ENCODE measurements at places on chromosomes 16 and 17.

DNA sequence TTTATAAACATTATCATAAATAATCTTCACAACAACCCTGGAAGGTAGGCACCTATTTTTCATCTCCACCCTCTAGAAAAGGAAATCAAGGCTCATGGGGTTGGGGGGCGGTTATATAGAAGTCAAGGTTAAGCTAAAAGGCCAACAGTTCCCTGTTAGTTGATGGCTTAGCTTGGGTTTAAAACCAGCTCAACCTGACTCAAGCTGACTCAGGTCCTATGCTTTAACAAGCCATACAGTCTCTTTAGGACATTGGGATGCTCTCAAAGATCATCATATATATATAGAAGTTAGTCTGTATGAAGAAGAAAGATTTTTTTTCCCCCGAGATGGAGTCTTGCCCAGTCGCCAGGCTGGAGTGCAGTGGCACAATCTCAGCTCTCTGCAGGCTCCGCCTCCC, 44.8 kb upstream of the MED13 start:
- DNase-seq = no peak

DNA sequence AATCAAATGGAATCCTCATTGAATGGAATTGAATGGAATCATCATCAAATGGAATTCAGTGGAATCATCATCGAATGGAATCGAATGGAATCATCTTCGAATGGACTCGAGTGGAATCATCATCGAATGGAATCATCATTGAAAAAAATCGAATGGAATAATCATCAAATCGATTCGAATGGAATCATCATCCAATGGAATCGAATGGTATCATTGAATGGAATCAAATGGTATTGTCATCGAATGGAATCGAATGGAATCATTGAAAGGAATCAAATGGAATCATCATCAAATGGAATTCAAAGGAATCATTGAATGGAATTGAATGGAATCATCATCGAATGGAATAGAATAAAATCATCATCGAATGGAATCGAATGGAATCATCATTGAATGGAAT, 619.3 kb downstream of the TP53TG3F start:
- DNase-seq = no peak

DNA sequence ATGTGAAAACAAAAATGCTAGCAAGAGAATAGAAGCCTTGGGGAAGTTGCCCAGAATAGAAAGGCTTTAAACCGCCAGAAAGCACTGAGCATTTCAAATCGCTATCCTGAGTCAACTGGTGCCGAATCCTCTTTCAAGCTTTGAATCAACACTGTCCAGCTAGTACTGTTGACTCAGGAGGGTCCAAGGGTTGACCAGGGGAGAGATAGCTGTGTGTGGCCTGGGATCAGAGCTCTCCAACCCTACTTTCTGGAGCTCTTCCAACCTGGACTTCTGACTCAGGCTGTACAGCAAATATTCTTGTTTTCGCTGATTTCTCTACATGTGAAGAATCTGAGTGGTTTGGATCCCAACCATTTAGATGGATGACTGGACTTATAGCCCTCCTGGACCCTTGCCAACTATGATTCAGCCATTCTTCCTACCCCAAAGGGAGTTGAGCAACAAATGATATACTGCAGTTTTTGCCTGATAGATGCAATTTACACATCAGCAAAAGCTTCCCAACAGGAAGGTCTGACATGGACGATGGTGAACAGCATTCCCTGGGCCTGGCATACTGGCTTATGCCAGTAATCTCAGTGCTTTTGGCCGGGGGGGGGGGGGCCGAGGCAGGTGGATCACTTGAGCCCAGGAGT, 154.0 kb upstream of the SDK2 start:
- DNase-seq = no peak

- DNase-seq = no peak
Observed at GRCh38 chr17:10557422-10557821, 8.0 kb upstream of the MYH2 start.
